ENCODE measurements at places on chromosomes 12 and 14.

DNA sequence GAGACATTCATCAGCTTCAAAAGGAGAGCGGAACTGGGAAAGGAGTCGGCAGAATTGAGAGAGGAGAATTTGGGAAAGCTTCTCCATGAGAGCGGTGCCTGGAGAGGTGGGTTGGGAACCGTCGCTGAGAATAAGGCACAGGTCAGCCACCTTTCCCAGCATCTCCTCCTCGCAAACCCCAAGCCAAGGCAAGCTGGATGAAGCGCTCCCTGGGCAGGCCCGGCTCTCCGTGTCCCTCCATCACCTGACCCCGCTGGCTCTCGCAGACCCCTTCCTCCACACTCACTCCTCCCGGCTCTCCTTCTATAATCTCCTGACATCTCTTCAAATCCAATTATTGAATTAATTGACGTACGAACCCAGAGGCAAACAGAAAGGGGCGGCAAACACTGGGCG, 18.9 kb upstream of the ATP5MC2 start:
- no peak for DNase-seq

- DNase-seq: no peak
Measured at GRCh38 chr12:7650091-7650490, 15.6 kb downstream of the APOBEC1 start.

GRCh38 chr12:53219292-53219955, 12.4 kb upstream of the ITGB7 start:
- DNase-seq: no peak

DNA sequence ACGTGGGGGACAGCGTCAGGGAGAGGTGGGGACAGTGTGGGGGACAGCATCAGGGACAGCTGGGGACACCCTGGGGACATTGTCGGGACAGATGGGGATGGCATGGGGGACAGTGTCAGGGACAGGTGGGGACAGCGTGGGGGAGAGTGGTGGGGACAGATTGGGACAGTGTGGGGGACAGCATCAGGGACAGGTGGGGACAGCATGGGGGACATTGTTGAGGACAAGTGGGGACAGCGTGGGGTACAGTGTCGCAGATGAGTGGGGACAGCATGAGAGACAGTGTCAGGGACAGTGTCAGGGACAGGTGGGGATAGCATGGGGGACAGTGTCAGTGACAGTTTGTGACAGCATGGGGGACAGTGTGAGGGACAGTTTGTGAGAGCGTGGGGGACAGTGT, 240.9 kb downstream of the TMEM121 start:
- no peak for DNase-seq

DNA sequence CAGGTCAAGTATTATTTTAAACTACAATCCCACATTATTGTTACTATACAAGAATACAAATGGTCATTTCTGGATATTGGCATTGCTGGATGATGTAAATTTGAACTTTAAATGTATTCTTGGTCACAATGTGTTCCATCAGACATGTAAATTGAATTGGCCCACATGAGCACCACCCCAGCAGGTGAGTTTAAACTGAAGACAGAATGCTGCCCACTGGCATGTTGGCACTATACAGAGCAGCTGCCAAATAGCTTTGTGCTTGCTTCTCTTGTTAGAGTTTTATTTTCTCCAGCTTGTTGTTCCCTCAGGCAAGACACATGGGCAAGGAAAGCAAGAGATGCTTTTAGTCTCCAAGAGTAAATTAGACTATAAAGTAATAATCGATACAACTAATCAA, 98.6 kb downstream of the C12orf50 start:
- DNase-seq: no peak

- no peak for DNase-seq
Measured at GRCh38 chr14:104514156-104514848, 65.3 kb upstream of the C14orf180 start.

GRCh38 chr12:26007566-26007965, 49.1 kb downstream of the RASSF8 start:
- no peak for DNase-seq

DNA sequence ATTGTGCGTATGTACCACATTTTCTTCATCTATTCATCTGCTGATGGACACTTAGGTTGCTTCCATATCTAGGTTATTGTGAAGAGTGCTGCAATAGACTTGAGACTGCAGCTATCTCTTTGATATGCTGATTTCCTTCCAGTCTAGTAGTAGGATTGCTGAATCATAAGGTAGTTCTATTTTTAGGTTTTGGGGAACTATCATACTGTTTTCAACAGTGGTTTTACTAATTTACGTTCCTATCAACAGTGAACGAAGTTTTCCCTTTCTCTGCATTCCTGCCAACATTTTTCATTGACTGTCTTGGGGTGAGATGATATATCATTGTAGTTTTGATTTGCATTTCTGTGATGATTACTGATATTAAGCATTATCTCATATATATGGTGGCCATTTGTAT, 482.2 kb downstream of the SLC16A7 start:
- DNase-seq: no peak
